ENCODE measurements at places on chromosomes 11 and 22.
A peak's percentile ranks its signal among the peaks of the same experiment; 100 is the strongest.

DNA sequence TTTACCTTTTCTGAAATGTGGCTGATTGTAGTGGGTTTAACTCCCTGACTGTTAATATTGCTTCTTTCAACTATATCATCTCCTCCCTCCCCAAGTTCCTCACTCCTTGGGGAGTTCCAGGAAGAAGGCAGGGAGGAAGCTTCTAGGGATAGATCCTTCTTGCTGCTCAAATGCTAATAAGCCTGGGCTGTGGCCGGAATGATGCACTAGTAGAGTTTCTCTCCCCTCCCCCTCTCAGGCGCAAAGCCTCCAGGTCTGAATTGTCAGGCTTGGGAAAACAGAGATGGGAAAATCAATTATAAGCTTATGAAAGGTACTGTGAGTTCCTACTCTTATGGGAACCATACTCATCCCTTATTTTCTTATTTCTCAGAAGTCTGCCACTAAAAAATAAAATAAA lies 30.8 kb downstream of the FEZ1 start:
- no peak for DNase-seq

DNA sequence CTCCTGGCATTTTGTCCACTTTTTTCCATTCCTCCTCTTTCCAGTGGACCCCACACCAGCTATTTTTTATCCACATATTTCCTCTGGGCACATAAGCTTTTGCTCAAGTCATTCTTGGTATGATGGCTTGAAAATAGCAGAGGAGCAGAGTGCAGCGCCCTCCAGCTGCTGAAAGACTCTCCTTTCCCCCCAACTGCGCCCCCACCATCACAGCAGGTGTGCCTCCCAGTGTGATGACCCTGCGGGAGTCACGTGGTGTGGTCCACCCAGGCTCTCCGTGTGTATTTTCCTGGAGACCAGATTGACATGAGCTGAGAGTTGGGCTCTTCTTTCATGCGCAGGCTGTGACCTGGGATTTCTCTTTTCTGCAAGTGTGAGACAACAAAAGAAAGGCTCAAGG lies 1241.6 kb downstream of the TBC1D22A start:
- DNase-seq = no peak

- DNase-seq = no peak
Observed at GRCh38 chr11:46616551-46617133, 385 bp downstream of the HARBI1 start.

- DNase-seq = peak; percentile 45
Observed at GRCh38 chr11:11382858-11383532, 29.9 kb upstream of the CSNK2A3 start.

DNA sequence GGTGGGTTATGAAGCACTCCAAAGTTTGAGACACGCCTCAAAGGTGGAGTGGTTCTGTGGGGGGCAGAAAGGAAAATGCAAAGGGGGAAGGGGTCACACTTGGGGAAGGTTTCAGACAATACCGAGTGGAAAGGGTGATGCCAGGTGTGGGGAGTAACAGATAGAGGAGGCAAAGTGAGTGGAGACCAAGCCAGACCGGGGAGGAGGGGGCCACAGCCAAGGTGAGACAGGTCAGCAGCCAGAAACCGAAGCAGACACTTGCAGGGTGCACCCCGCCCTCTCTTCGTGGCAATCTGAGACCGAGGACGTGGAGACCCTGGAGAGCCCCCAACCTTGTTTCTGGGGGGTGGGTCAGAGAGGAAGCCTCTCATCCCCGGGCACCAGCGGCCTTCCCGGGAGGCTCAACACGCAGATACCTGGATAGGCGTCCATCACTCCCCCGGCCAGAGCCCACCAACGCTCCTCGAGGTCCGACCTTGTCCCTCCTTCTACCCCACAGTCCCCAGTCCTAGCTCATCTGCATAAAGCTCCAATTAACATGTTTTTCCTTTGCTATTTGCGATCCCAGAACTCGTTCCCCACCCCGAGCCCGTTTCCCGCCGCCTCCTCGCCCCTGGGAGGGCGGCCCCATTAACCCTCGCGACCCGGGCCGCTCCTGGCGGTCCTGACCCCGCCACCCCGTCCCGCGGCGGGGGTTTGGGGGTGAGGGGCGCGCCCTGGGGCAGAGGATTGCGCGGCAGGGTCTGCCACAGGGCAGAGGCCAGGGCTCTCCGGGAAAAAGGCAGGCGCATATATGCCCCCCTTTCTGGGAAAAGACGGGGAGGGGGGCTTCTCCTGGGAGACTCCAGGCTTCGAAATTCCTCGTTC lies 21.8 kb downstream of the RTN4RL2 start:
- DNase-seq = no peak

All from DMS153 (cell line).